Fibroblast of skin of left biceps (primary cell): ENCODE measurements at places on chromosomes 16 and 17.
A peak's percentile ranks its signal among the peaks of the same experiment; 100 is the strongest.

DNA sequence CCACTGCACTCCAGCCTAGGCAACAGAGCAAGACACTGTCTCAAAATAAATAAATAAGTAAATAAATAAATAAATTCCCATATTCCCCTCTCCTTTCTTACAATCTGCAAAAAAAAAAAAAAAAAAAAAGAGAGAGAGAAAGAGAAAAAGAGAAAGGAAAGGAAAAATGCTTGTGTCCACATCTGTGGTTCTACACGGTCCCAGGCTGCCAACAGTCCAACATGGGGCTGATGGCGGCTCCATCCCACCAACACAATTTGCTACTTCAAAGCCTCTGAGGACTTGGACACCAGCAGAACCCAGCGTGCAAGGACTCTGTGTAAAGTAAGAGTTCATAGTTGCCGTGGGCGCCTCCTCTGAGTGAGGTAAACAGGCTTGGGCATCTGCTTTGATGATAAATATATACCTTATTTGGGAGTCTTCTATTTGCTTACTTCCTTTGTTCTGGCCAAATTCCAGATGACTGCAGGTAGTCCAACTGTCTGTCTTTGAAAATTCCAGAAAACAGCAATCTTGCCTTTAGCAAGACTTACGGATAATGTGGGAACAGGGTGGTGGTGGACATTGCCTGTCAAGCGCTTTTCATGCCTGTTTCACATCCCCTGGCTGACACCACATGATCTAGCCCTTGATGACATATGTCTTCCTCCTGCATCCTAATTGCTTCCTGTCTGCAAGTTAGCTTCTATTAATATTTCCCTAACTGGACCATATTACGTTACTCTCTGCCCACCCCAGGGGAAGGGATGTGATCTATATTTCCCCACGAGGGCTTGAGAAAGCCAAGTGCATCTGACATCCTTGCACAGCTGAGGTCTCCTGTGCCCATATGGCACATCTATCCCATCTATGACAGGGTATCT, 10.1 kb downstream of the LITAF start:
- DNase-seq: no peak

GRCh38 chr16:67019171-67019570, 9.8 kb upstream of the CBFB start:
- DNase-seq: no peak

DNA sequence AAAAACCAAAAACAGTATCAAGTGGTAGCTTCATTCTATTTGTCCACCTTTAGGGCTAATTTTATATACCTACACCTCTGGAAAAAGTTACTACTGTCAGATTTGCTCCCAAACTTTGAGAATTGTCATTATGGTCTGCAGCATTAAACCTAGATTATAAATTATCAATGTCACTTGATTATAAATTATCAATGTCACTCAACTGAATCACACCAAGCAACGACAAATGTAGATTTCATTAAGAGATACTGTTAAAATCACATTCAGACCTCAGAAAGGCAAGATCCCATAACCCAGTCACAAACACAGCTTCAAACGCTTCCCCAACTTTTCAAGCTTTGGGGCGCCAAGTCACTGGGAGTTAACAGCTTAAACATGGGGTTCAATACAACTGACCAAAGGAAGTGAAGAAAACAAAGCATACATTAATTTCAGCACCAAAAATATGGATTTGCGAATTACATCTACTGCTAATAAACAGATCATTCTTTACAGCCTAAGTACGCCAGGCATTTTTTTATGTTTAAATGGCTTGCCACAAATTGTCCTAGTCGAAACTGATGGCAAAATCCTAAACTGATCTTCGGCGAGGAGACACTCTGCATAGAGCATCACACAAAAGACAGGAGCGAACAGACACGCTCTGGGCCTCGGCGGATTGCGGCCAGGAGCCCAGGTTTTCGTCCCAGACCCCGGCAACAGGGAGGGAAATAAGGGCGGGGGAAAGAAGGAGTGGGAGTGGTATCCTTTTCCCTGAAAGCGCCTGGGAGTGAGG, 981 bp downstream of the GLG1 start:
- DNase-seq: no peak

GRCh38 chr17:39996800-39997199, 16.2 kb downstream of the PSMD3 start:
- no peak for DNase-seq

DNA sequence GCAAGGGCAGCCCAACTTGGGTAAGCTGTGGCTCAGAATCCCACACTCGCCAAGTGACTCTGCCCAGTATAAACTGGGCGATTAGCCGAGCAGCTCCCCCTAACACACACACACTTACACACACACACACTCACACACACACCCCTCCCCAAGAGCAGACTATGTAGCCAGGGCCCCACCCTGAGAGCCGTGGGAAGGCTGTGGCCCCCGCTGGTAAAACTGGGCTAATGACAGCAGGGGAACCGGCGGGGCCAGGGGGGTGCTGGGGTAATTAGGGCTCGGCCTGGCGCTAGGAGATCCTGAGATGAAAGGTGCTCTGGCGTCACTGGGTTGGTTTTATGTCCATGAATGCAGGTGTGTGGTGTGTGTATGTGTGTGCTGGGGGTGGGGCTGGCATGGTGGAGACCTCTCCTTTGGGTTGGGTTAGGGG, 1.1 kb upstream of the THRA start:
- no peak for DNase-seq

DNA sequence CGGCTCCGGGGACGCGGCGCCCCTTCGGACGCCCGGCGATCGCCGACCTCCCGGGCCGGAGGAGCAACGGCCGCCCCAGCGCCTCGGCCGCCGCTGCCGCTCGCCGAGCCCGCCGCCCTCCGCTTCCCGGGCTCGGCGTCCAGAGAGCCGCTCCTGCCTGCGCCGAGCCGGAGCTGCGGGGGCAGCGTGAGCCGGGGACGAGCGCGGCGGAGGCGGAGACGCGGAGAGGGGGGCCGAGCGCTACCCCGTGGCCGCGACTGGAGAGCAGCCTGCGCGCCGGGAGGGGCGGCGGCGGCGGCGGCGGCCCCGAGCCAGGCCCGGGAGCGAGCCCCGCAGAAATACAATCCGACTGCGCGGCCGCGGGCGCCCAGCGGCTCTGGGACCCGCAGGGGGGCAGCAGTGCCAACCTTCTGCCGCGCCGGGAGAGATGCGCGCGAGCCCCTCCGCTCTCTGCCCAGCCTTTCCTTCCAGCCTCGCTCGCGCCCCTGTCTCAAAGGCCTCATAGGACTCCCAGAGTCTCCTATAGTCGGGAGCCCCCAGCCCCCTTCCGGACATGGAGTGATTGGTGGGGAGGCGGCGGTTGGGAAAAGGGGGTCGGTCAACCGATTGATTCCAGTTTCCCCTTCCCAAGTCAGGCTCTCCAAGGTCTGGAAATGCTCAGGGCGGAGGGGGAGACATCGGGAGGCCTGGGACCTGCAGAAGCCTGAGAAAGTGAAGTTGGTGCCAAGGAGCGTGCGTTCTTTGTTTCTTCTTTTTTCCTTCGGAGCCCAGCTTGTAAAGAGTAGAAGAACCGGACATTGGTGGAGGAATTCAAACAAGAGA, 1.0 kb upstream of the SDK2 start:
- DNase-seq: no peak

- no peak for DNase-seq
These were observed 3.3 kb upstream of the XYLT1 start for GRCh38 chr16:17474037-17474436.

- DNase-seq: no peak
These were observed 73.5 kb downstream of the BRIP1 start for GRCh38 chr17:61789872-61790271.

DNA sequence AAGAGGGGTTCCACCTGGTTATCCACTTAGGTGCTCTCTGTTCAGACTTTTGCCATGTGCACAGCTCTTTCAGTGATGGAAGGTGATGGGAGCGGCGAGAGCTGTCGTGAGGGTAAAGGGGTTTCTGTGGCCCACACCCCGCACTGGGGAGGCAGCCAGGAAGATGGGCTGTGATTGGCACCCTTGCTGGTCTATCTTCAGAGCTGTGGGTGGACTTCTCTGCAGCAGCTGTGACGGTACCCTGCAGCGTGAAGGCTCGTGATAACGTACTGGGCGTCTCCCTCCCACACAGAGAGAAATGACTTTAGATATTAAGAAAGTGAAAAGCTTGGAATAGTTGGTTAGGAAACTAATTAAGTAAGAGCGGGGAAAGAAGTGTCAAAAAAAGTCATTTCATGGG, 45.8 kb downstream of the MPRIP start:
- no peak for DNase-seq

GRCh38 chr17:40356990-40357881, 7.3 kb downstream of the GJD3 start:
- no peak for DNase-seq

DNA sequence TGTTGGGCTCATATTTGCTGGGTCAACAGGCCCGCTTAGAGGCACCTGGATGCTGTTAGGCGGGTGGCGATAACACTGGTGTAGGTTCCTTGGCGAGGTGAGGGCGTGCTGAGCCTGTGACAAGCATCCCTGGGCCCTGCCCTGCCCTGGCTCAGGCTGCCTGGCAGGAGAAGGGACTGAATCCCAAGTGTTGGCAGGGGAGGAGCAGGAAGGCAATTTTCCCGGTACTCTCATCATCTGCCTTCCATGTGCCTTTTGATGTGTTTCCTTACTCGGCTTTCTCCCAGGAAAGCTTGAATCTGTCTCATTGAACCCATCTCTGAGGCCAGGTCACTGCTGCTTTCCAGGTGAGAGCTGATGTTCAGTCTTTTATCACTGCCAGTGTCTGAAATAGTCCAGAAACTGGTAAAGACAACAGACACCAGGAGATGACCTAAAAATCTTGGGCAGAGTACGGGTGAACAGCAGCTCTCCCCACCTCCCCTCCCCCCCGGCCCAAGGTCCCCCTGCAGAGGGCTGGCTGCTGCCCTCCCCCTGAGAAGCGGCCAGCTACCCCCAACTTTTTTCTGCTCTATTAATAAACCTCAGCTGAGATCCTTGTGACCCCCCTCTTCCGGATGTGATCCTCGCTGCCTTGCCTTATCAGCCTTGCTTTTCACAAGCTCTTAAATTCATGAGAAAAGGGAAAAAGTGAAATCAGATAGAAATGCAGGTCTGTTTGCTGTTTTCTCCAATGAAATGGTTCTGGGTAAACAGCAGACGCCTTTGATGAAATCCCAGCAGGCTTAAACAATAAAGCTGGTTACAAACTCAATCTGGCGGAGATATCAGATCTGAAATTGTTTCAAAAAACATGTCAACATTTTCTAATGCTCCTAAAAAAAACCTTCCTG, 29.0 kb downstream of the RTN4RL1 start:
- DNase-seq: no peak

- DNase-seq: no peak
These were observed 1.9 kb downstream of the FOXL1 start for GRCh38 chr16:86580063-86580790.

- no peak for DNase-seq
These were observed 163.8 kb downstream of the TOX3 start for GRCh38 chr16:52383119-52383518.

DNA sequence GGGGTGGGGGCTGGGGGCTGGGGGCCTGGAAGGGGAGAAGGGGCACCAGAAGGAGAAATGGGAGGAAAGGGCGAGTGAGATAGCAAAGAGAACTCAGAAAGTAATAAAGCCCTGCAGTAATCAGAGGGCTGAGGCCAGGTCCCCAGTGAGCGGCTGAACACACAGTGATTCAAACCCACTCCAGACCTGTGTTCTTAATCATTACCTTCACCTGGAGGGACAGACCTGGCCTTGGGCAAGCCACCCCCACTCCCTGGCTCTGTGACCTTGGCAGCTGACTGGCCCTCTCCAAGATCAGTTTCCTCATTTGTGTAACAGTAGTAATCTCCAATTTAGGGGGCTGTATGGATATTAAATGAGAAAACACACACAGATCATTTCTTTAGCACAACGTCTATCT, 150.4 kb downstream of the WWOX start:
- DNase-seq: no peak

GRCh38 chr16:66947302-66948065, 12.2 kb downstream of the CES2 start:
- peak; percentile 44 for DNase-seq

- no peak for DNase-seq
These were observed 4.3 kb downstream of the HOXB6 start for GRCh38 chr17:48600244-48601098.

DNA sequence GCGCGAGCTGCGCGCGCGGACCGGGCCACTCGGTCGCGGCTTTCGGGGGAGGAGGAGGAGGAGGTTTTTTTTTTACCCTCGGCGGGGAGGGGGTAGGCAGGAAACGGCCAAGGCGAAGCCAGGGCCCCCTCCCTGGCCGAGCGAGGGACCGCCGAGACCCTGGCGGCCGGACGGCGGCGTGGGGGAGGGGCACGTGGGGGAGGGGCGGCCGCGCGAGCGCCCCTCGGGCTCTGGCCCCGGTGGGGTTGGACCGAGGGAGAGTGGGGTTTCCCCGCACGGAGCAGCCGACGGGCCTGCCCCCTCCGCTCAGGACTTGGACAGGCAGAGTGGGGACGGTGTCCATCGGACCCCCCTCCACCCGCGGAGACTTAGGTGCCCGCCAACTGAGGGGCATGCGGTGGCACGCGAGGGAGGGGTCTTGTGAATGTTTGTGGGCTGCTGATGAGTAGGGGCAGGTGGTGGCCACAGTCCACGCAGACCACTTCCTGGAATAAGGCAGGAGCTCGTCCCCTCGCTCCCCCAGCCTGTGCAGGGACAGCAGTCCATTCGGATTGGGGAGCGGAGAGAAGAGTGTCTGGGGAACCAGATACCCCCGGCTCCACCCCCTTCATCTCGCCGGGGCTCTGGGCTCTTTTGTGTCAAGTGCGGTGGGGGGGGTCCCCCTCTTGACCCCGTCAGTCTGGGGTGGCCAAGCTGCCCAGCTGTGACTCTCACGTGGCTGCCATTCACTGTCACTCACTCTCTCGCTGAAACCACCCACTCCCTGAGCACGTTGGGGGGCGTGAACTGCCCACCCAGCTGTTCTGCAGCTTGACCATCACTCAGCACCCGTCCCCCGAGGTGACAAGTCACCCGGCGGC, 3.0 kb upstream of the CHD3 start:
- DNase-seq: no peak

DNA sequence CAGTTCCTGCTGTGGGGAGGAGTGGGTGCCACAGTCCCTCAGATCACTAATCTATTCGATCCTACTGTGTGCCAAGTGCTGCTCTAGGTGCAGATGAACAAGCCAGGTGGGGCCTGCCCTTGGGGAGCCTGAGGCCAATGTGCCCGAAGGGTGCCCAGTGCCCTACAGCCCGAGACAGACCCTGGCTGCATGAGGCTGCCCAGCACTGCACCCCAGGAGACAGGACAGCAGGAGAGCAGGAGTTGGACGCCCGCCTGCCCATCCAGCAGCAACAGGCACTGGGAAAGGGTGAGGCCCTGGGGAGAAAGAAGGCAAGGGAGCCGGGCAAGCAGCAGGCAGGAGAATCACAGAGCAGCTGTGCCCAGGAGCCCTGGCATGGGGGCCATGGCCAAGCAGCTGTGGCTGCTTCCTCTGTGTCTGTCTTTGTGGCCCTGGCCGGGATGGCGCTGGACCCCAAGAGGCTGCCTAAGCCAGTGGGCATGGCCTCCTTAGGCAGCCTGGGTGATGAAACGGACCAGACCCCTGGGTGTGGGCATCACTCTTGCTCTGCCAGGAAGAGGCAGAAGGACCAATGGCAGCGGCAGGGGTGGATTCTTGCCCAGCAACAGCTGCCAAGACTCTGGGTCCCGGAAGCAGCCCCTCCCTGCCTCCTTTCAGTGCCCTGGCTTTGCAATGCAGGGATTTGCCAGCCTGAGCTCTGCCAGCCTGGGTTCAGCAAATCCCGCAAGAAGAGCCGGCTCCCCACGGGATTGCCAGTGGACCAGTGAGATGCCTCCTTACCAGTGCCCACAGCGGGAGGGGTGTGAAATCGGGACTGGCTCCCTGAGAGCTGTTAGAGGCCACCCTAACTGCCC, 179.6 kb upstream of the TNRC6C start:
- no peak for DNase-seq
